Activated naive CD4-positive, alpha-beta T cell treated with anti-CD3 and anti-CD28 coated beads, Interleukin-2, amount 50 U/mL, for 72 hours (primary cell): ENCODE measurements at places on chromosomes 6 and 20. TPM values are rescaled to one million over a fixed set of nuclear protein-coding genes. Genes with fewer than 3 reads are reported as not detected.

GRCh38 chr6:6557886-6558285, 30.6 kb upstream of the LY86 start:
- DNase-seq, result no peak

DNA sequence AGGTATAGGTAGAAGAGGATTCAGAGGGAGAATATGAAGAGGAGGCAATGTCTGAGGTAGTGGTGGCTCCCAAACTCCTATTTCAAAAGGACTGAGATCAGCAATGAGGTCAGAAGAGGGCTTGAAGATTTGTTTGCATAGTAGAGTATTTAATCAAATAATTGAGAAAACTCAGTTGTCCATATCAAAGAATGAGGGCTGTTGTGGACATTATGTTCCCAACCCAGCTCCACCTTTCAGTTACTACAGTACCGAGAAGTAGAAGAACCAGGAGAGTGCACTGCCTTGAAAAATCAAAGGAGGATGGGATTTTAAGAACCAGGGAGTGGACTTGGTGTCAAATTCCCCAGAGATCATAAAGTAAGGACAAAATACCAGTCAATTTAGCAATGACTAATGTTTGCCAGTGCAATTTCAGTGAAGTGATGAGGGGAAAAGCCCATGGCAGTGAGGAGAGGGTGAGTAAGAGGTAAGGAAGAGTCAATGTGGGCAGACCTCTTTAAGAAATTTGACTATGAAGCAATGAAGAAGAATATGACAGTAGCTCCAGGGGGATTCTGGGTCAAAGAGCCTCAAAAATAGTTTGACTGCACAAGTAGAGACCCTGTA, 382.4 kb downstream of the PKHD1 start:
- no peak for DNase-seq

DNA sequence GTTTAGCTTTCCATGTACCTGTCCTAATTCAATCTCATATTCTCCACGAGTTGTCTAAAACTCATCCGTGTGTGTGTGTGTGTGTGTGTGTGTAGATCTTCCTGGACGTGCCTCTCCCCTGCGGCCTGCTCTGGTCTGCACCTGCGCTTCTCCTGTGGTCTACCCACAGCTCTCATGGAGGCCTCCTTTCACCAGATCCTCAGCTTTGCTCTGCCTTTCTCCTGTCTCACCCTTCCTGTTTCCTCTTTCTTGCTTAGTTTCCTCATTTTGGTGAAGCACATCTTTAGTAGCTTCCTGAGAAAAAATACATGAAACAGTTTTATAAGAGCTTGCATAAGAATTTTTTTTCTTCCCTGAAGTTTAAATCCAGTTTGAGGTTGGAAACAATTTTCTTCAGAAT, 18.1 kb downstream of the SLX4IP start:
- no peak for DNase-seq

- no peak for DNase-seq
These were observed 104.6 kb upstream of the AKIRIN2 start for GRCh38 chr6:87806635-87807034.

DNA sequence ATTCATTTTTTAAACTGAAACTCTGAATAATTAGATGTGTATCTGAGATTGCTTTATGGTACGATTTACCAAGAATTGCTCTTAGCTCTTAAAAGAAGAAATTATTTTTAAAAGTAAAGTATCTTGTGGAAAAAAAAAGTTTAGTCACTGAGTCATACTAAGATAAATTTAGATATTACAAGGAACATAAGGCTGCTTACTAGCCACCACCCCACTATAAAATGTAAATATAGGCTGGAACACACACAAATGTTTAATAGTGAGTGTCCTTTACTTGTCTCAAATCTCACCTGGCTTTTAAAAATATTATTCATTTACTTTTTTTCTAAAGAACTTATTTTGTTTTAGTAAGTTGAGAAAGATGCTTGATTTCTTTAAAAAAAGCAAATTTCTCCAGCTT, 17.6 kb downstream of the RFX6 start:
- no peak for DNase-seq

DNA sequence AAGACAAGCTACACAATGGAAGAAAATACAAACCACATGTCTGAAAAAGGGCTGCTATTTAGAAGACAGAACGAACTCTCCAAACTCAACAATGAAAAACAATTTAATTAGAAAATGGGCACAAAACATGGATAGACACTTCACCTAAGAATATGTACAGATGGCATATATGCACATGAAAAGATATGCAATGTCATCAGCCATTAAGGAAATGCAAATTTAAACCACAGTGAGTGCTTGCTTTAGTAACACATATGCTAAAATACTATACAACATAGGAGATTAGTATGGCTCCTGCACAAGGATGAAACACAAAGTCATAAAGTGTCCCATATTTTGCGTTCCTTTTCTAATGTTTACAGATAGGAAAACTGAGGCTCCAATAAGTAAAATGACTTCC, 60.4 kb upstream of the FAM83B start:
- DNase-seq, result no peak

DNA sequence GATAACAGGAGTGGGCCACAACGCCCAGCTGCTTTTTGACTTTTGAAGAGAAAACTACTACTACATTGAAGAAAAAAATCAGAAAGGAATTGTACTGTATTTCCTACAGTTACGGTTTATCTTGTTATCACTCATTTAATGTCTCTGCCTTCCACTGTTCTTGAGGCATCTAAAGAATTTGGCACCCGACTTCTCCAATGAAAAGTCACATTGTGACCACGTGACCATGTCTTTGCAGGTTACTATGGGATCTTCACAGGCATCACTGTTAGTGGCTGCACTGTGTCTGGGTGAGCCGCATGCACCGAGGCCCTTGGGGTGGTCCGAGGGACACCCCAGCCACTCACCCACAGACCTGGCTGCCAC, 26.8 kb downstream of the RRBP1 start:
- no peak for DNase-seq

- no peak for DNase-seq
These were observed 28.3 kb downstream of the SERPINB6 start for GRCh38 chr6:2942914-2943563.

- no peak for DNase-seq
These were observed 70.8 kb upstream of the AKIRIN2 start for GRCh38 chr6:87772597-87773530.

DNA sequence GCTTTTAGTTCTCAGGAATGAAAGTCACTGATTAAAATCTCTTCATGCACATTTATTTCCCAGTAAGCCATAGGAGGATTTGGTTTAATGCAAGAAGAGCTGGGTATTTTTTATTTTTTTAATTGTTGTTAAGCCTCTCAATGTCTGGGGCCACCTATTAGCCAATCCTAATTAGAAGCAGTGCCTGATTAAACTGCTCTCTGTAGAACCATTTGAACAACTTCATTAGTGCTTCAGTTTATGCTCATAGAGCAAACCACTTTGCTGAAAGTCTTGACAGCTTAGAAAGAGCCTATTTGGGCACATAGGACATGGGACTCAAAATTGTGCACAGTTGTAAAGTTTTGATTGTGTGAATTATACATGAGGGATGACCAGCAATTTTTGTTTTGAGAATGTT, 548.9 kb downstream of the FRK start:
- no peak for DNase-seq

DNA sequence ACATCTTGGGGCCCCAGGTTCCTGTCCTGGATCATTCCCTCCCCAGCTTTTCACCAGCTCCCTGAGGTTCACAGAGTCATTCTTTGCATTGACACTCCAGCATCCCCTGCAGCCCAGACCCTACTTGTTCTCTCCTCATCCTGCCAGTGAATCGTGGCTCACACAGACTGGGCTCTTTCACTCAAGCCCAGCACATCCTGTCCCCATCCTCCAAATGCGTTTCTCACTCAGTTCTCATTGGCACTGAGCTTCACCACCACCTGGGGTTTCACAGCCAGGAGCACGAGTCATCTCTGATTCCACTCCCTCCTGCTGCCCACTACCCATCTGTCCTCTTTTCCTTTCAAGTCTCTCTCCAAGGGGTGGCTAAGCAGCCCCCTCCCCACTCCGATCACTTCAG, 85.4 kb upstream of the NNAT start:
- DNase-seq, result no peak

DNA sequence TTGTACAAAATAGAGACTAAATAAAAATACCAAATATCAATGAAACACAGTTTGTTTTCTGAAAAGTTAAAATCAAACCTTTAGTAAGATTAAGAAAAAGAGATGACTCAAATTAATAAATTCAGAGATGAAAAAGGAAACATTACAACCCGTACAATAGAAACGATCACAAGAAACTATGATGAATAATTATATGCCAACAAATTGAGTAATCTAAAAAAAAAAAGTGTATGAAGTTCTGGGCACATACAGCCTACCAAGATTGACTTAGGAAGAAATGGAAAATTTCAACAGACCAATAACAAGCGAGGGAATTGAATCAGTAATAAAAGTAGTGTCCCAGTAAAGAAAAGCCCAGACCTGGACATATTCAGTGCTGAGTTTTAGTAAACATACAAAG, 94.8 kb downstream of the STXBP5 start:
- DNase-seq, result no peak

DNA sequence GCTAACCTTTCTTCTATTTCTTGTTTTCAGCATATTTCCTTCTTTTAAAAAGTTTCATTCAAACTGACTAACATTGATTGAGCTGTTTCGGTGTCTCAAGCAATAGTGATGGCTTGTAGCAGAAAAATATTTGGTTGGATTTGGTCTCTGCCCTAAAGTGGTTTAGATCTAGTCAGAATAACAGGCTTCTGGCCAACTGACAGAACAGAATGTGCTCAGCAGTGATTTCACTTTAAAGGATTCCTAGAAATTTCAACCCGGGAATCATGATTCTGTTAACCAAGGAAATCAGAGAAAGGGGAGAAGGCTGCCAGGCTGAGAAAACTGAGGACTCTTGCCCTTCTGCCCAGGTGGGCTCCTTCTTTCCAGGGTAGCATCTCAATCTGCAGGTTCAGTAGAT, 16.6 kb upstream of the GSTA1 start:
- DNase-seq, result no peak

- DNase-seq, result no peak
These were observed 43.2 kb downstream of the SESN1 start for GRCh38 chr6:109051301-109052017.

DNA sequence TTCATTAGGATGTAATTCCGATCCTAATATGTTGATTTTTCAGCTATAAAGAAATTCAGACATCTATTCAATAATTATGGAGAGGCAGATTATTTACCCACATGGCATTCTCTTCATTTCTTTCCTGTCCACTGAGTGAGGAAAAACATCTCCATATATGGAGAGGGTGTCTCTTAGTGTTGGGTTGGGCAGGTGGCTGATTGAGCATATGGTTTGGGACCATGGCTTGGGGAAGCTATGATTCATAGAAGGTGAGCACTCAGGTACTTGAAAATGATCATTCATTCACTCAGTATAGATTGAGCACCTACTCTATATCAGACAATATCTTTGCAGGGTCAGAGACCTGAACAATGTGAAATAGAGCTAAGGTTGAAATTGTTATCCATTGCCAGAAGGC, 41.3 kb upstream of the IL20RA start:
- DNase-seq, result no peak

DNA sequence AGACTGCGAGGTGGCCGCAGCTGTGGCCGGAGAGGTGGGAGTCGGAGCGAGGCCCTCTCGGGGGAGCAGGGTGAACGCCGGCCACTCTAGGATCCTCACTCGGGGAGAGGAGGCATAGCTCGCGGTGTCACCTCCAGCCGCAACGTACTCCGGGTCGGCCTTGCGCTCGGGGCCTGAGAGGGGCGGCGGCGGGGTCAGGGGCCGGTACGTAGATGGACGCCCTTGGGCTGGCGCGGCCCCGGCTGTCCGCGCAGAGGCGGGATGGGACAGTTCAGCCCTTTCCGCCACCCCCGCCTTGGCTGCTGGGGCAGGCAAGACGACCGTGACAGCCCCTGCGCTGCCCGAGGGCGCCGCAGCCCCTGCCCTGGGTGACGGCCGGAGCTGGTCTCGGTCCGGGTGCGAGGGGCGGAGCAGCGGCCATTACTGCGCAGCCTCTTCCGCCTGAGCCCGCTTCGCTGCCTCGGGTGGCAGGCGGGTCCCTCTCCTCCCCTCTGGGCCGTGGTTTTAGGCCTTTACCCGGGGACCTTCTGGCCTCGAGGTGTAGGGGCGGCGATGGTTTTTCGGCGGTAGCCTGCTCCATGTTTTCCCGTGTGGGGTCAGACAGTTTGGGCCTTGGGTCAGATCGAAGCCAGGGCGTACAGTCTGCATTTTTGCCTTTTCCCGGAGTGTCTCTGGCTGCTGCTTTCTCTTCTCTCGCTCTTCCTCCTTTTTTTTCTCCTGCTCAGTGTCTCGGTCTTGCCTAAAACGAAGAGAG, 405 bp downstream of the RNF146 start:
- DNase-seq, result peak; percentile 58

GRCh38 chr6:125432963-125433362, 131.2 kb upstream of the HDDC2 start:
- DNase-seq, result no peak

DNA sequence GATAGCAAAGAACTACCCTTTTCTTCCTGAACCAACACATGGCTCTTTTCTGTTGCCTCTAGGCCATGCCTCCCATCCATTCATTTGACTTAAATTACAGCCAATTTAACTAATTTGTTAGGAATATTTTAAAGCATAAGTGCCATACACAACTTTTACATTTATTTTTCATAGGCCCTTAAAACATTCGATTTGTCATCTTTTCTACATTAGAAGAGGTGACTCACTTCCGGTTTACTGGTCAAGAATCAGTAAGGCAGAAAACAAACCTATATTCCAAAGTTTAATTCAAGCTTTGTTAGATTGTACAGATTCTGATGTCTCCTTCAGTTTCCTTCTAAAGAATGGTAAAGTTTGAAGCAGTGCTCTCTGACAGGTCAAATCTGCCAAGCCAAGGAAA, 344.3 kb downstream of the SAMD5 start:
- no peak for DNase-seq

DNA sequence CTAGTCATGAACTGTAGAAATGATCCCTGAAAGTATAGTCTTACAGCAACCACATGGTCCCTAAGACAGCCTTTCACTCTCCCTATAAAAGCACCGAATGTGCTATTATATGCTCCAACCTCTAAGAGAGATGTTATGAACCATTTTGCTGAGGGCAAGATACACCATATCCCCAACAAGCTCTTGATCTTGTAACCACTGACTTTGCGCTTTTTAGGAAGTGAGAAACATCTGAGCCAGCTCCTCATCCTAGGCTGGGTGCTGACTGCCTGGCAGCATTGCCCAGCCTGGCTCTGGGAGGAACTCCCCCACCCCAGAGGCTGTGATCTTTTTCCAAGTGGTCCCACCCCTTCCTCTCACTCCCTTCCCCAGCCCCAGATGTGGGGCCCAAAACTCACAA, 3.1 kb upstream of the EMILIN3 start:
- no peak for DNase-seq

GRCh38 chr6:26312096-26312463, 52.9 kb upstream of the BTN3A2 start:
- DNase-seq, result no peak

GRCh38 chr6:127592964-127593363, 16.0 kb downstream of the C6orf58 start:
- no peak for DNase-seq

The RNF39 gene
- not detected for total RNA-seq

The SRSF12 gene
- total RNA-seq, result 0.53 TPM

The SCGN gene
- total RNA-seq, result not detected

The CGA gene
- not detected for total RNA-seq

The SGK2 gene
- 0.59 TPM for total RNA-seq

The BPIFB4 gene
- not detected for total RNA-seq

The SDC4 gene
- total RNA-seq, result 33.0 TPM

The RUNX2 gene
- total RNA-seq, result 9.5 TPM

The SPATS1 gene
- not detected for total RNA-seq
